Heart right ventricle (tissue), 16 donors: ENCODE measurements at places on chromosomes 2 and 18. TPM values are rescaled to one million over a fixed set of nuclear protein-coding genes. Genes with fewer than 3 reads are reported as not detected.

DNA sequence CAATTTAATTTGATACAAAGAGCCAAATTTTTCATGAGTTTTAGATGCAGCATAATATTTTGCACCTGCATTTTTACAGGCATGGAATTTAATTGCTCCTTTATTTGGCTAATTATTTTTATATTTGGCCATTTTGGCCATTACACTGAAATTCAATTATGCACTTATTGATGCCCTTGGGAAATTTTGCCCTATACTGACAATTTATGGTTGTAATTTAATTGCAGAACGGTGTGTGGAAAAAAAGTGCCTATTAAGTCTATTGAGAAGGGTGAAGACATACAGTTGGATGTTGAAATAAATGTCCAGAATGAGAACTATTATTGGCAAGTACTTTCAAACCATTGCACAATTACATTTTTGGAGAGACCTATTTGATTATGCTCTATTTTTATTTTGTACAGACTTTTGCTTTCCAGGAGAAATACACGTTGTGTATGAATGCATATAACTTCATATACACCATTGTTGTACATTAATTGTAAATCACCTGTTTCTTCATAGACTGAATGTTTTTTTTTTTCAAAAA lies 1319.3 kb upstream of the CDH2 start:
- H3K4me3 ChIP-seq, result no peak overlapping the region
- DNase-seq, result no peak
- no peaks in the 10 kb centered on the region for H3K27me3 ChIP-seq
- H3K36me3 ChIP-seq, result no peaks in the 10 kb centered on the region
- H3K4me1 ChIP-seq, result no peaks in the 10 kb centered on the region
- H3K27ac ChIP-seq, result no peak overlapping the region

DNA sequence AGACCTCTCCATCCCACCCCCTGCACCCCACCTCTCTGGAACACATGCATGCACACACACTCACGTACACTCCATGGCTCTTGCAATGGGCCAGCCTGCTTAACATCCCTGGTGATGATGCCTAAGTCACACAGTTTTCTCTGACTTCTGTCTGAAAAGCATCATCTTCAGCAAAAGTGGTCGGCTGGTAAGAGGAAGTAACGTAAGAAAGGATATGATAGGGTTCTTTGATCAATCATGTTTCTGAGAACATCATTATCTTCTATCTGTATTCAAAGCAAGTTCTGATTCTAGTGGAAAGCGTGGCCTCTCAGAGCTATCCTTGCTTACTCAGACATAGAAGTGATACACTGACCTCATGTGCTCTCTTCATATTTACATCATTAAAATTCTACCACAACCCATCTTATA lies 11.4 kb upstream of the NDUFV2 start:
- H3K27ac ChIP-seq, result no peak overlapping the region
- no peaks in the 10 kb centered on the region for H3K27me3 ChIP-seq
- DNase-seq, result no peak
- H3K36me3 ChIP-seq, result no peaks in the 10 kb centered on the region

GRCh38 chr2:173298536-173299097 lies 56.1 kb upstream of the CDCA7 start:
- no peaks in the 10 kb centered on the region for H3K4me1 ChIP-seq
- no peak overlapping the region for H3K4me3 ChIP-seq
- H3K36me3 ChIP-seq, result no peaks in the 10 kb centered on the region

DNA sequence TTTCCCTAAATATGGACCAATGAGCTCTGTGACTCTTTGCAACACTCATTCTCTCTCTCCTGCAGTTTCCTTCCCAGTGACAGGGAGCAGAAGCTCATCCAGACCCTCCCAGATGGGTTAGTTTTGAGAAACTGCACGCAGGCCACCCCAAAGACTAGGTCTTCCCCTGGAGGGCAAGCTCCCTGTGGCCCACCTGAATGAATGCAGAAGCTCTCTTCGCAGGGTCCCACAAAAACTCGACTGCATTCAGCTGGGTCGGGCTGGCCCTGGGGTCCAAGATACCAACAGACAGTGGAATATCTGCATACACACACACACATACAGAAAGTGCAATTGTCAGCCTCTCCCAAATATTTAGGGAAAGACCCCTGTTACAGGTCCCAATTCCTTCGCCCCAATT lies 37.0 kb downstream of the TFCP2L1 start:
- H3K27me3 ChIP-seq, result no peaks in the 10 kb centered on the region
- H3K27ac ChIP-seq, result no peak overlapping the region
- no peak for DNase-seq
- H3K4me3 ChIP-seq, result no peak overlapping the region

DNA sequence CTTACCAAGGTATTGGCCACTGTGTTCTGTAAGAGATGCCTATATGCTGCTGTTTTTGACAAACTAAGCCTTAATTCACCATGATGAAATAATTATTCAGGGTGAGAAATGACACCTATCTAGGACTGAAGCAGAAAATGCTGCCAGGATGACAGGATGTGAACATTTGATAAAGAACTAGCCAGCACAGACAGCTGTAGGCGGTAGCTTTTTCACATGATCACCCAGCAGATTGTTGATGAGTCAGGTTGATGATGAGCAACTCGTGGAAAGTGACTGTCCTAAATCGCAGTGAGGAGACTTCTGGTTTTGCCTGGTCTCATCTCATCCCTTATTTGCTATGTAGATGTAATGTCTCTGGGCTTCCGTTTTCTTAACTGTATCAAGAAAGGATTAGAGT lies 144.1 kb downstream of the PRPF40A start:
- no peak overlapping the region for H3K4me3 ChIP-seq
- no peaks in the 10 kb centered on the region for H3K27me3 ChIP-seq
- H3K36me3 ChIP-seq, result no peaks in the 10 kb centered on the region
- no peak for DNase-seq
- H3K27ac ChIP-seq, result no peak overlapping the region
- H3K4me1 ChIP-seq, result peaks cover 12% of the 10 kb centered on the region

- H3K27ac ChIP-seq, result no peak overlapping the region
- H3K4me1 ChIP-seq, result no peaks in the 10 kb centered on the region
- no peak for DNase-seq
- no peaks in the 10 kb centered on the region for H3K27me3 ChIP-seq
- no peak overlapping the region for H3K4me3 ChIP-seq
- H3K36me3 ChIP-seq, result no peaks in the 10 kb centered on the region
These were observed 2.8 kb upstream of the RESP18 start for GRCh38 chr2:219335373-219335786.

GRCh38 chr2:23806201-23806600 lies 120.7 kb downstream of the ATAD2B start:
- DNase-seq, result no peak
- H3K4me1 ChIP-seq, result no peaks in the 10 kb centered on the region
- H3K27me3 ChIP-seq, result no peaks in the 10 kb centered on the region
- H3K27ac ChIP-seq, result no peak overlapping the region
- no peak overlapping the region for H3K4me3 ChIP-seq
- H3K36me3 ChIP-seq, result no peaks in the 10 kb centered on the region

GRCh38 chr2:69578198-69578540 lies 65.4 kb downstream of the AAK1 start:
- H3K4me1 ChIP-seq, result peaks cover 77% of the 10 kb centered on the region
- H3K27me3 ChIP-seq, result no peaks in the 10 kb centered on the region
- H3K4me3 ChIP-seq, result no peak overlapping the region
- no peaks in the 10 kb centered on the region for H3K36me3 ChIP-seq
- no peak overlapping the region for H3K27ac ChIP-seq
- DNase-seq, result no peak

GRCh38 chr2:200383380-200384110 lies 77.1 kb downstream of the SPATS2L start:
- H3K27ac ChIP-seq, result peak overlapping the region; percentile 47
- H3K4me1 ChIP-seq, result no peaks in the 10 kb centered on the region
- no peaks in the 10 kb centered on the region for H3K36me3 ChIP-seq

DNA sequence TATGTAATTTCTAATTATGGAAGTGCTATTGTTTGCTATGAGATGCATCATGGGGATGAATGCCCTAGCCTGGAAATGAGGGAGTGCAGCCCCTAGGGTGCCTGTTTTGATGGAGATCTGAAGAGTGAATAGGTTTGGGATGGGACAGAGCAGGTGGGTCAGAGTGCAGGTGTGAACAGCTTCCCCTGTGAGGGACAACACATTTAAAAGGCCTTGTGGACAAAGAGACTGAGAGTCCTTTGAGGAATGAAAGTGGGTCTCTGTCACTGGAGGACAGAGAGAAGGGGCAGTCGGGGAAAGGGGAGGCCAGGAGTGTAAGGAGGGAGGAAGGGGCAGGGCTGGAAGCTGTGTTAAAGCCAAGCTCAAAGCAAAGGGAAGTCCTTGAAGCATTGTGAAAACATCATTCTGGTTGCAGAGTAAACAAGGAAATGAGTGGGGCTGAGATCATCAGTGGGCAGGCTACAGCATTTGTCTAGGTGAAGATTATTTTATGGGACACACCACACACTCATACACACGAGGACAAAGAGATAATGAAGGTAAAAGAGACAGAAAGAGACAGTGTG lies 877.6 kb downstream of the SLC4A3 start:
- no peaks in the 10 kb centered on the region for H3K27me3 ChIP-seq
- H3K4me1 ChIP-seq, result no peaks in the 10 kb centered on the region

DNA sequence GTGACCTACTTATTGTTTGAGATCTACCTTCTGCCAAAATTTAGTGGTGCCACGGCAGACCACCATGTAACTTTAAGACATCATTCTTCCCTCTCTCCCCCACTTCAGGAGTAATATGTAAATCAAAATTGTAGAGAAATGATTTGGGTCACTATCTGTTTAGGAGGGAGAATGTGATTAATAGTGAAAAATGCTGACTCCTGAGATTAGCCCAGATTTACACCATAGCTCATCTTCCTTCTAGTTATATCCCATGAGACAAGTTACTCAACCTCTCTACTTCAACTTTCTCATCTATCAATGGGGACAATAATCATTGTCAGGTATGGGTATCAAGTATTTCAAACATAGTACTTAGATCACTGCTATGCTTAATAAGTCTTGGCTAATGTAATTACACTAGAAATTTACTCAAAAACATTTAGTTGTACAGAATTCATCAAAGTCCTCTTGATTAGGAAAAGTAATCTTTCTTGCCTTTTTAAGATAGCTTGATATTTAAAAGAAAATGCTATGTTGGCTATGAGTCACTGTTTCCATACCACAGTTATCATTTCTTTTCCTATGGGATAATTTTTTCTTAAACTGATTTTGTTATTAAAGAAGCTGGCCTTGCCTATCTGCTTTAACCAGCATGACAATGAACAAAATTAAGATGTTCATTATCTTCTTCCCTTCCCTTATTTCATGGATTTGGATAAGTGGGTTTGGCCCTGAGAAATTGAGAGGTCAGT lies 1038.9 kb upstream of the ZEB2 start:
- H3K4me1 ChIP-seq, result no peaks in the 10 kb centered on the region
- DNase-seq, result no peak
- H3K27ac ChIP-seq, result no peak overlapping the region
- H3K4me3 ChIP-seq, result no peak overlapping the region
- H3K36me3 ChIP-seq, result no peaks in the 10 kb centered on the region
- no peaks in the 10 kb centered on the region for H3K27me3 ChIP-seq

DNA sequence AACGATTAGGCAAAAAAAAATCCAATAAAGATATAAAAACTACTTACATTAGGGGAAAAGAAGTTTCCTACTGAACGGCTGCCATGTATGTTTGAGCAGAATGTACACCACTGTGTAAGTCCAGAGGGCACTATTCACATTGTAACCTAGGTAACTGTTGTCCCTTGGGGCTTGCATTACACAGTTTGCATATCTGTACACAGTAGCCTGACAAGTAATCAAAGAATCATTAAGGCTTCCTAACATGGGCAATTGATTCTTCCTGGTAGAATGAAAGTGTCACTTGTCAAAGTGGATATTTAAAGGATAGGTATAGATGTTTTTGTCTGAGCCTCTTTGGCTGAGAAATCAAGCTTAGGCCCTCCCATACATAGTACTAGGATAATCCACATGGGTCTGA lies 39.1 kb downstream of the PLEK start:
- H3K4me3 ChIP-seq, result no peak overlapping the region
- no peaks in the 10 kb centered on the region for H3K27me3 ChIP-seq
- no peak overlapping the region for H3K27ac ChIP-seq
- H3K4me1 ChIP-seq, result no peaks in the 10 kb centered on the region

- no peak overlapping the region for H3K4me3 ChIP-seq
- no peaks in the 10 kb centered on the region for H3K4me1 ChIP-seq
- no peak for DNase-seq
- no peaks in the 10 kb centered on the region for H3K27me3 ChIP-seq
- no peak overlapping the region for H3K27ac ChIP-seq
- no peaks in the 10 kb centered on the region for H3K36me3 ChIP-seq
These were observed 117.9 kb downstream of the CSRNP3 start for GRCh38 chr2:165587335-165587938.

GRCh38 chr2:170493426-170494097 lies 221.6 kb upstream of the SP5 start:
- H3K4me1 ChIP-seq, result peaks cover 5% of the 10 kb centered on the region
- H3K36me3 ChIP-seq, result no peaks in the 10 kb centered on the region
- DNase-seq, result no peak
- no peak overlapping the region for H3K4me3 ChIP-seq

GRCh38 chr18:9876867-9877654 lies 8.7 kb upstream of the TXNDC2 start:
- H3K27me3 ChIP-seq, result no peaks in the 10 kb centered on the region
- DNase-seq, result peak; percentile 41
- H3K36me3 ChIP-seq, result no peaks in the 10 kb centered on the region

GRCh38 chr2:218230882-218231281 lies 13.9 kb downstream of the ARPC2 start:
- H3K27me3 ChIP-seq, result no peaks in the 10 kb centered on the region
- DNase-seq, result no peak
- H3K27ac ChIP-seq, result no peak overlapping the region
- no peak overlapping the region for H3K4me3 ChIP-seq

DNA sequence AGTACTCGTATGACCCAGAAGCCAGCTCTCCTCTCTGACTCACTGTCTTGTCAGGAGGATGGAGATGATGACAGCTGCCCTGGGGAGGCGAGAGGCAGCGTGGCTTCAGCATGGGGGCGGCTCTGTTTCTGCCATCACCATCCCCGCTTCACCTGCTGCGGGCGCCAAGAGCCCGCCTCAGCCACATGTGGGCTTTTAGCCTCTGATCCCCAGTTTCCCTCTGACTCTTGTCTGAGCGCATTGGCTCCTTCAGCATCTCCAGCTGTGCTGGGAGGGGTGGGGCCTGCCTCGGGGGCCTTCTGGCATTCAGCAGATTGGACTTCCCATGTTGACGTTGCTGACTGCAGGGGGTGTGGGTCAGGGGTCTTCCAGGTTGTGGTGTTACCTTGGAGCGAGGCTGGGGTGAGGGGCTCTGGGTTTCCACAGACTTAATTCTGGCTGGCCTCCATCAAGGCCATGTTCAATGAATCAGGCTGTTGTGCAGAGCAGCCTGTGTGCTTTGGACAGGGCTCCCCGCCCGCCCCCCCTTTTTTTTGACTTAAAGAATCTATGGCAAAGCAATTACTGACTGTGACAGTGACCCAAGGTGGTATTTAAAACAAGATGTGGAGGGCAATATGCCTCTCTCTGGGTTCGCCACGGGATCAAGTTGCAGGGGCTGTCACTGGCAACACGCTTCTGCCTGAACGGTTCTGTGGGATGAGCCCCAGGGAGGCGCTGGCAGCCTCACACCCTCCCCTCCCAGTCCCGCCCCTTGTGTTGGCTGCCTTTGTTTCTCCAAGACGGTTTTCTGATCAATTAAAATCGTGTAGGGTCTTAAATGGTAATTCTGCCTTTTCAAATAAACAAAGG lies 228.3 kb downstream of the LDLRAD4 start:
- no peak overlapping the region for H3K4me3 ChIP-seq
- no peak for DNase-seq
- H3K36me3 ChIP-seq, result no peaks in the 10 kb centered on the region
- H3K27me3 ChIP-seq, result no peaks in the 10 kb centered on the region
- no peak overlapping the region for H3K27ac ChIP-seq

- peaks cover 37% of the 10 kb centered on the region for H3K27me3 ChIP-seq
- H3K36me3 ChIP-seq, result no peaks in the 10 kb centered on the region
- no peaks in the 10 kb centered on the region for H3K4me1 ChIP-seq
These were observed at the start of gene VSNL1 for GRCh38 chr2:17540093-17540812. Gene VSNL1 (plus strand): TSS chr2:17540696. CDS start chr2:17592075, 51,379 bp downstream.

The SP5 gene
- total RNA-seq, result 0.15 TPM

The LRP2 gene
- not detected for total RNA-seq

The EMILIN2 gene
- 15.8 TPM for total RNA-seq

The LINC00305 gene
- total RNA-seq, result not detected

The GPAT2 gene
- 3.3 TPM for total RNA-seq

The POMC gene
- 5.9 TPM for total RNA-seq
